T follicular helper cell (primary cell): ENCODE measurements at places on chromosomes 7 and 10.

GRCh38 chr10:32744321-32744720 lies 213.7 kb downstream of the ITGB1 start:
- no peak for DNase-seq

DNA sequence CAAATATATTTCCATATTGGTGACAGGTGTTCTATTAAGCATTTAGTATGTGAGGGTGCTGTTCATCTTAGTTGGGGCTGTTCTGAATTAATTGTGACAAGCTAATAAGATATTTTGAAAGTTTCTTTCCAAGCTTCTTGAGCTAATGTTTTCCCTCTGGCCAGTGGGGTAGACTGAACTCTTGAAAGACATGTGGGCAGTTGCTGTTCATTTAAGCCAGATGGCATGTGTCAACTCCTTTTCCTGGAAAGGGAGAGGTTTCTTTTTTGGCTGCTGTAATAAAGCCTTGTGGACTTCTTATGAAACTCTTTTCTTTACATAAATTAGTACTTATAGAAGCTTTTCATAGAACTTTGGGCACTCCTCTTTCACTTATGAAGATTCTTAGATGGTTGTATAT lies 21.7 kb downstream of the RAB18 start:
- DNase-seq = no peak

DNA sequence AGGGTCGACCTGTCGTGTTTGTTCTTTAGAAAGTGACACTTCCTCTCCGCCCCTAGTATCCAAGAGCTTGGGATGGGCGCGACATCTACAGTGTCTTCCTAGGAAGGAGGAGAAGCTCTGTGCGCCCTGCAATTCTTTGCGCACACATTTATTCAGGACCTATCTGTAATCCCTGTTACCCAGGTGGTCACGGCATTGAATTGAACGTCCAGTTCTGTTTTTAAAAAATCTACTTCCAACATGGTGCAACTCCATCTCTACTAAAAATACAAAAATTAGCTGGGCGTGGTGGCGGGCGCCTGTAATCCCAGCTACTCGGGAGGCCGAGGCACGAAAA lies 606 bp upstream of the LAMB1 start:
- no peak for DNase-seq

- no peak for DNase-seq
These were observed 76.5 kb downstream of the OR13A1 start for GRCh38 chr10:45238896-45239295.

DNA sequence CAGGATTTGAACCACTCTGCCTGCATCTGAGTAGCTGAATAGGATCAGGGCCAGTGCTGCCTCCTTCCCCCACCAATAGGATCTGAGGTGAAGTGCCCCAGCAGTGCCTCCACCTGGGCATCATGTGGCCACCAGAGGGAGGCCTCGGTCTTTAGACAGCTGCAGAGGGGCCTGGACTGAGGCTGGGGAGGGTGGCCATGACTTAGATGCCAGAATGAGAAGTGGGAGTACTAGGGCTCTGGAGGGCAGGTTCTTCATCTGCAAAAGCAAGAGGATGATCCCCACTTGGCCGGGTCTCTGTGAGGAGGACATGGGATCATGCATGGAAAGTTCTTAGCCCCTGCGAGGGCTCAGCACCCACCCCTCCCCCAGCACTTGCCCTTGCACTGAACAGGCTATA lies 56.9 kb downstream of the NEUROG3 start:
- no peak for DNase-seq

DNA sequence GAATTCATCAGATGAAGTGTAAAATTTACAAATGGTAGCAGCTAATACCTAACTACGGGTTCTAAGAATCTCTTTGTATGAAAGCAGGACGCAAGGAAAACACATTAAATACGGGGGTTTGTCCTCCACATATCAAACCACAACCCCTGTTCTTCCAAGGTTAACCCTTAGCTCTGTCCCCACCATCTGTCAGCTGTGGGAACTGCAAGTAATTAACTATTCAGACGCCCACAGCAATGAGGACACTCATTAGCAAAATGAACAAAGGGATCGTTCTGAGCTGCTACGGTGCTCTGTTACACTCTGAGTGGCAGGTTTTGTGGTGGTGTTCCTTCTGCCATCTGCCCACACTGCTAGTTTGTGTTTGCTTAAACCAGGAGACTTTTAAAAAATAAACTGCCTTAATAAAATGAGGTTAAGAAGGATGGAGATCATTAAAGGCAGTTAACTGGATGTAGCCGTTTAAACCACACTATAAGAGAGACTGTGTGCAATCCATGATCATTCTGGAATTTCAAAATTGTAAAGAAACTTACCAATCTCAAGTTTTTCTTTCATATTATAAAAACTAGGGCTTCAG lies 51.4 kb downstream of the C10orf67 start:
- DNase-seq = no peak

GRCh38 chr7:68313806-68314205 lies 1284.5 kb upstream of the AUTS2 start:
- no peak for DNase-seq

- no peak for DNase-seq
These were observed 35.2 kb downstream of the CCDC71L start for GRCh38 chr7:106625678-106626301.

- no peak for DNase-seq
These were observed 239.2 kb downstream of the EXOC4 start for GRCh38 chr7:133491846-133492652.

DNA sequence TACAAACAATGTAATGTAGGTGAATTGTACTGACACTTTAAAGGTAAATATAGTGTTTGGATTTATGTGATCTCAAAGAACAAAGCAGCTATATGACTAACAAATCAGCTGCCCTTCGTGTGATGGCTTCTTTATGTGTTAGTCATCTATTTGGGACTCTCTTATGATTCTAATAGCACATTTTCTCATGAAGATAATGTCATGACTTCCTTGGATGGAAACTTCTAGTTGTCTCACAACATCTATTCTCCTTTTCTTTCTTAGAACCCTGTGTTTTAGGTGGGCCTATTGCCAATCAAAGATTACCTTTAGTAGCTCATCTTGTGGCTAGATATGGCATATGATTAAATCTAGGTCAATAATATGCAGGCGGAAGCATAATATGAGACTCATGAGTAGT lies 45.0 kb downstream of the TMEM106B start:
- no peak for DNase-seq

- DNase-seq = no peak
These were observed 307.3 kb upstream of the ZNF32 start for GRCh38 chr10:43955978-43956377.

DNA sequence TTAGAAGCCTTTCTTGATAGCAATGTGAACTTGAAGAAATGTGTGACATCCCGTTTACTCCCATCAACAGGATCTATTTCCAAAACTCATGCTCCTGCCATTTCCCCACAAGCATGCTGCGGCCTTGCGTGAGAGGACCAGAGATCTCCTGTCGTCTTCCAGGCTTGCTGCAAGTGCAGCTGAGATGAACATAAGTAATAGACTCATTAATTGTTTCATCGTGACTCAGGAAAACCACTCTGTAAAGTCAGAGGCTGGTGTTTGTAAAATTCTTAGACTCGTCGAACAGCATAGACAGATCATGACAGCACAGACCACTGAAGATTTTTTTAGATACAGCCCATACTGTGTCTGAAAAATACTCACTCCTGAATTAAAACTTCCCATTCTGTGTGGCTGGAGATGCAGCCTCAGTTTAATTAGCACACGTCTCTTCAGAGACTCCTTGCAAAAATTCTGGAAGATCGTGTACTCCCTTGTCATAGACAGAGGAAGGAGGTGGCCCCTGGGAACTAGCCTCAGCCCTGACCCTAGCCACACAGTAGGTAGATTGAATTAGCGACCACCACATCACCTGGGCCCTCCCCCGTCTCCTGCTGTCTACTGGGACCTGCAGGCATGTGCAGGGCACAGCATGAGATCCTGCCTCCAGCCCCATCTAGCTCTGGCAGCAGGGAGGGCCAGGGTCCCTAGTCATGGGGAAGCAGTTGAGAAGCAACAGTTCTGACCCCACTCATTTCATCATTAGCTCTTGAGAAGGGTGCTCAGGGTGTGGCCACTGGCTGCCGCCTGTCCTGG lies 226.0 kb downstream of the CELF2 start:
- no peak for DNase-seq
